ENCODE measurements at places on chromosomes 13 and 19.

GRCh38 chr13:70723732-70724131 is 615.5 kb upstream of the KLHL1 start:
- no peak for DNase-seq

DNA sequence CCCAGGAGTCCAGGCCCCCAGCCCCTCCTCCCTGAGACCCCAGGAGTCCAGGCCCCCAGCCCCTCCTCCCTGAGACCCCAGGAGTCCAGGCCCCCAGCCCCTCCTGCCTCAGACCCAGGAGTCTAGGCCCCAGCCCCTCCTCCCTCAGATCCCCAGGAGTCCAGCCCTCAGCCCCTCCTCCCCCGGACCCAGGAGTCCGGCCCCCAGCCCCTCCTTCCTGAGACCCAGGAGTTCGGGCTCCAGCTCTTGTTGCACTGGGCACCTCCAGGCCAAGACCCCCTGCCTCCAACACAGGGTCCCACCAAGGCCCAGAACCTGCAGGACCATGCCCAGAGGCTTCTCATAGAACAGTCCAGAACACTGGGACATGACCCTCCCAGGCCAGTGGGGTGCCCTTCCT is 3.8 kb downstream of the ERCC1 start:
- no peak for DNase-seq

DNA sequence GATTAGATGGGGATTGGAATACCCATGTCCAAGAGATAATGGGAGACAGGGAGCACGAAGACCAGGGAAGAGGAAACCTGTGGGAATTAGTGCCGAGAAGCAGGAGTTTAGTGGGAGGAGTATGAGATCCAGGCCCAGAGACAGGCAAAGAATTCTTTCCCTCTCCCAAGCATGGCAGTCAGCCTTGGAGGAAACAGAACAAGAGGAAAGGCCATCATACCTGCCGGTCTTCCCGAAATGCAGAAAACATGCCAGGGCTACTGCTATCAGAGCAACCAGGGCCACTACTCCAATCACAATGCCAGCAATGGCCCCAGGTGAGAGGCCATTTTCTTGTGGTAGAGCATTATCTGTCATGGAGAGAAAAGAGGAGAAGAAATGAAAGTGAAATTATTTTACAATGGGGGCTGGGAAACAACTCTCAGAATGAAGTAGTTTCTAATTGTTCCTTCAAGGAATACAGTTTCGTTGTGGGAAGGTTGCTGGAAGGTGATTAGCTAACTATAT is 16.1 kb downstream of the CEACAM1 start:
- no peak for DNase-seq

GRCh38 chr13:89966524-89966923 is 1381.0 kb upstream of the MIR17HG start:
- no peak for DNase-seq

- DNase-seq: no peak
These were observed 550.2 kb upstream of the MIR17HG start for GRCh38 chr13:90797335-90797734.

DNA sequence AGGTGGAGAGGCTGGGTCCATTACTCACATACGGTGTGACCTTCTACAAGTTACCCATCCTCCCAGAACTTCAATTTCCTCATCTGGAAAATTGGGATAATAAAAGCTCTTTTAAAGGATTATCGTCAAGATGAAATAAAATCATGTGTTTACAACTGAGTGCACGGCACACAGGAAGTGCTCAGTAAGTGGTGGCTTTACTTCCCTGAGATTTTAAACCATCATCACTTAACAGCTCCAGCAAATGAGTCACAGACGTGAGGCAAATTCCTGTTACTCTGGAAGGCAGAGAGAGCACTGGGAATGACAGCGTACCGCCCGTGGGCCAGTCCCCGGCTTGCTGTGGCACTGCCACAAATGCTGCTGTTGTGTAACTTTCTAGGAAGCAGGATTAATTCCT is 64.1 kb downstream of the MRPL57 start:
- no peak for DNase-seq

DNA sequence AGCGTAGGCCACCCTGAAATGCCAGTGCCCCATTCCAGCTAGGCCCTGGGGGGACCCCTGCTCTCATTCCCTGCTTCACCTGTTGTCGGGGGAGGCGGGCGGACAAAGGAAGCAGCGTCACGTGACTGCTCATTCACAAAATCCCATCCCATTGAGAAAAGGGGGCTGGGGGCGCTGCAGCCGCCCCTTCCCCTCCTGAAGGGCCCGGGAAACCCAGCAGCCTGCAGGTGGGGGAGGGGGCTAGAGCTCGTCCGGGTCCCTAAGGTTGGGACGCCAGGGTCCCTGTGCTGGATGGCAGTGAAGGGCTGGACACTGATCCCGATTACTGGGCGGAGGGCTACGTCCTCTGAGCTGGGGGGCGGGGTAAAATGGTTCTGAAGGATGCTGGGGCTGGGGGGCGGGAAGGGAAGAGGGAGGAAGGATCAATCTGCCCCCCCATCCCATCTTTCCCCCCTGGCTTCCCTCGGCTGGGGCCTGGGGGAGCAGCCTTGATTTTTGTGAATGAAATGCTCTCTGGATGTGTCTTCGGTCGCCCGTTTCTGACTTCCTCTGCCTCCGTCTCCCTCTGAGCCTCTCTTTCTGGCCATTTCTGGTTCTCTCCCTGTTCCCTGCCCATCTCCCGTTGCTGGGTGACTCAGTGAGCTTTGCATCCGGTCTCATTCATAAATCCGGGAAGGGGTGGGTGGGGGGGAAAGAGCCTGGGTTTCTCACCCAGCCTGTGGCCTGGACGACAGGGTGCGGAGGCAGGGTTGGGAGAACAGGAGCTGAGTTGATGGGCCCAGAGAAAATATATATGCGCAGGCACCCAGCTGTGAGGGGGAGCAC is 816 bp downstream of the SPRED3 start:
- no peak for DNase-seq

DNA sequence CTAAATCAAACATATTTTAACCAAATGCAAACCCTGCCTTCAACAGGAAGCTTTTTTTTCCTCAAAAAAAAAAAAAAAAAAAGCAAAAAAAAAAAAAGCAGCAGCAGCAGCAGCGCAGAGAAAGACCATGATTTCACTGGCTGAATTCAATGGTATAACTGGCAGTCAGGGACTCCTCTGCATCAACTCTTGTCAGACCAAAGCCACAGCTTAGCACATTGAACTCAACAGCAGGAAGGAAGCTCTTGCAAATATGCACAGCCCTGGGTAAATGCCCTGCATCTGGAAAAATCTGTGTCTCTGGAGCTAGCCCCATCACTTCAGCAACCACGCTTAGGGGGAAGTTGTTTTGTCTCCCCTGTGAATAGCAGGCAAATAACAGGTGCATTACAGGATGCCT is 17.6 kb upstream of the DHRS12 start:
- no peak for DNase-seq

DNA sequence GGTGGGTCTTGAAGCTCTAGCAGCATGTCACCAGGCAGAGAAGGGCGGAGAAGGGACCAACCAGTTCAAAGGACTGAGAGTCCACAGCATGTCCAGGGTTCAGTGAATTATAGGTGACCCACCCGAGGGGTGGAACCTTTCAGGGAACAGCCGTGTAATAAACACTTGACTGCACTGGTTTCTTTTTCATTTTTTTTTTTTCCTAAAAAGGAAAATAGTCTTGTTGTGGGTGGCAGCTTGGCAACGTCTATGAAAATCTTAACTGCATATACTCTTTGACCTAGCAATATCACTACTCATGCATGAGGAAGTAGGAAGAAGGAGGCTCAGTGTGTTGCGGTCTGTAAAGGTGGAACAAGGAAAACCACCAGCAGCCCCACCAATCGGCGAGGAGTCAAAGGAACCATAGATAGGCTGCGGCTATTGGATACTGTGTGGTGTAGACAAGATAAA is 13.0 kb upstream of the MYH14 start:
- no peak for DNase-seq

DNA sequence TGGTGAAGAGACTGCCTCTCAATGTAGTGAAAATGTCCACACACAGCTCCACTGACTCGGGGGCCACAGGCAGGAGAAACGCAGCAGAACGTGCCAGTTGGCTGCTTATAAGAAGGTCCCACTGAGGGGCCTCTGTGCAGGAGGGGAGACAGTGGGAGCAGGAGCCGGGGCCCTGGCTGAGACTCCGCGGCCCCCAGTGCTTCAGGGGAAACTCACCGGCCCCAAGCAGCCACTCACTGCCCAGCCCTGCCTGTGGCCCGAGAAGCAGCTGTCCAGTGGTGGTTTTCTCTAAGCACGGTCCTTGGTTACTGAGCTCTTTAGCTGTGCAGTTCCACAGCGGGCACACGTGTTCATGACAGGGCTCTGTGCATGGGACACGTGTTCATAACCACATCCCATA is 91.9 kb upstream of the MCF2L start:
- DNase-seq: no peak

GRCh38 chr19:29561601-29562000 is 35.8 kb downstream of the VSTM2B start:
- no peak for DNase-seq

GRCh38 chr19:18280247-18281081 is 958 bp downstream of the JUND start:
- peak; percentile 71 for DNase-seq

DNA sequence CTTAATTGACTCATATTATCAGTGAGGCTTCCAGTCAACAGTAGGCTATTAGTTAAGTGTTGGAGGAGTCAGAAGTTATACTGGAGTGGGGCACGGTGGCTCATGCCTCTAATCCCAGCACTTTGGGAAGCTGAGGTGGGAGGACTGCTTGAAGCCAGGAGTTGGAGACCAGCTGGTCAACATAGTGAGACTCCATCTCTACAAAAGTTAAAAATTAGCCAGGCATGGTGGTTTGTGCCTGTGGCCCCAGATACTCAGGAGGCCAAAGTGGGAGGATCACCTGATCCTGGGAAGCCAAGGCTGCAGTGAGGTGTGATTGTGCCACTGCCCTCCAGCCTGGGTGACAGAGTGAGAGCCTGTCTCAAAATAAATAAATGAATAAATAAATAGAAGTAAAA is 53.2 kb downstream of the COMP start:
- DNase-seq: peak; percentile 72

- no peak for DNase-seq
These were observed 2.5 kb upstream of the BCAT2 start for GRCh38 chr19:48813123-48813913.

- no peak for DNase-seq
These were observed 294.3 kb upstream of the MAB21L1 start for GRCh38 chr13:35770756-35771297.

GRCh38 chr19:18060472-18060871 is 26.3 kb downstream of the IL12RB1 start:
- no peak for DNase-seq

DNA sequence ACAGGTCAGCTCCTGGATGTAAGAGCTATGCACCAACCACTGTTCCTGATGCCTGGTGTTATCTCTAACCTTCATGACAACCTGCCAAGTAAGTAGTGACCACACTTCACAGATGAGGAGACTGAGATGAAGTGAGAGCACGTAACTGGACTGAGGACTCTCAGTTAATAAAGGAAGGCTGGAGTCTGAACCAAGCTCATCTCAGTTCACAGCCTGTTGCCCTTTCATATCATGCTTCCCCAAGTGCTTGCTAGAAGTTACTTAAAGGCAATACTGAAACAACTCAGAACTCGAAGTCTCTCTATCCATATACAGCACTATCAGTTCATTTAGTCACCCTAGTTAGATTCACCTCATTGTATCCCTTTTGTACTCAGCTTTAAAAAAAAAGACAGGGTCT is 119.7 kb downstream of the ABCC4 start:
- DNase-seq: no peak

- DNase-seq: no peak
These were observed 278.9 kb downstream of the ZNF536 start for GRCh38 chr19:30651066-30651465.

- no peak for DNase-seq
These were observed 9.8 kb upstream of the STK24 start for GRCh38 chr13:98586400-98587345.

DNA sequence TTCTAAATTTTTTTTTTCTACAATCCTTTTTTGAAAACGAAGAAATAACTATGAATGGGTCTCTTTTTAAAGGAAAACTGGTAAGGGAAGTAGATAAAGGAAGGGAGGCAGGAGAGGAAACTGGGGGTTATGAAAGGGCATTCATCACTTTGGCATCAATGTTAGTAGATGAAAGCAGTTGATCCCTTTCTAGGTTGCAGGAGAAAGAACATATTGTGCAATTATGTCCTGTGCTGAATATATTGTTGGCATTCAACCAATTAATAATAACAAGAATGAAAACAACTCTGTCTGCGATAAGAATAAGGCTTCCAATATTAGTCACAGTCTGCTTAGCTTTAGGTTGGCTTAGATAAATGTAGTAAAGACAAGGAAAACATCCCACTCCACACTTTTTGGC is 796.8 kb upstream of the KLHL1 start:
- DNase-seq: no peak

DNA sequence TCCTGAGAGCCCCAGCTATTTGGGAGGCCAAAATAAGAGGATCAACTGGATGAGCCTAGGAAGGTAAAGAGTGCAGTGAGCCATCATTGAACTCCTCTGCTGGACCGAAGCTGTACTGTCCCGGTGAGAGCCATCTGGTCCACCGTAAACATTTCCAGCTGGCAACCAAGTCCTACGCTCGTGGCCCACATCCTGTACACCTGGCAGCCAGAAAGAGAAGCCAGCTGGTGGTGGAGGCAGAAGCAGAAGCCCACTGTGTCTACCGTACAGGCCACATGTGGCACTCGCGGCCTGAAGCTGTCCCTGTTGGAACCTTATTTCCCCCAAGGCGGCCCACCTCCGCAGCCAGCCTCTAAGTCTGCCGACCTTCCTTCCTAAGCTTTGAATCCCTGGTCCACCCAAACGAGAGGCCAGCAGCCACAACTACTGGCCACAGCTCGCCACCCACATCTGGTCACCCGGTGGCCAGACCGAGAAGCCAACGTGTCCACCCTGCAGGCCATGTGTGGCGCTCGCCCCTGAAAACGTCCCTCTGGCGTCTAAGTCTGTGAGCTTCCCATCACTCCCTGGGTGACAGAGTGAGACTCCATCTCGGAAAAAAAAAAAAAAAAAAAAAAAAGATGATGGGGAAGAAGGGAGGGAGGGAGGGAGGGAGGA is 14.2 kb upstream of the ZNF91 start:
- no peak for DNase-seq

DNA sequence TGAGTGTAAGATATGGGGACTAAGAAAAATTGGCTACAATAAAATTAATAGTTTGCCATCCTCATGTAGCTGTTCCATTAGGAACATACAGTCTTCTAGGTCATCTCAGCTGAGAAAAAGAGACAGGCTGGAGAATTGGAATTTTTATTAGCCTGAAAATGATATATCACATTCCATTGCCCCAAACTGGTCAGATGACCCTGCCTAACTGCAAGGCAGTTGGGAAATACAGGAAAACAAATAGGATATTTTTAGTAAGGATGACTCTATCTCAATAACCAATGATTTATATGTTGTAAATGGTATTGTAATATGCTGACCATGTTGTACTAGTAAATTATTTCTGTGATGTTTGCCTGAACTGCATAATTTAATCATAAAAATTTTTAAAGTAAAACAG is 673.8 kb downstream of the PCDH9 start:
- no peak for DNase-seq
